ENCODE measurements at places on chromosomes 16 and 17.

DNA sequence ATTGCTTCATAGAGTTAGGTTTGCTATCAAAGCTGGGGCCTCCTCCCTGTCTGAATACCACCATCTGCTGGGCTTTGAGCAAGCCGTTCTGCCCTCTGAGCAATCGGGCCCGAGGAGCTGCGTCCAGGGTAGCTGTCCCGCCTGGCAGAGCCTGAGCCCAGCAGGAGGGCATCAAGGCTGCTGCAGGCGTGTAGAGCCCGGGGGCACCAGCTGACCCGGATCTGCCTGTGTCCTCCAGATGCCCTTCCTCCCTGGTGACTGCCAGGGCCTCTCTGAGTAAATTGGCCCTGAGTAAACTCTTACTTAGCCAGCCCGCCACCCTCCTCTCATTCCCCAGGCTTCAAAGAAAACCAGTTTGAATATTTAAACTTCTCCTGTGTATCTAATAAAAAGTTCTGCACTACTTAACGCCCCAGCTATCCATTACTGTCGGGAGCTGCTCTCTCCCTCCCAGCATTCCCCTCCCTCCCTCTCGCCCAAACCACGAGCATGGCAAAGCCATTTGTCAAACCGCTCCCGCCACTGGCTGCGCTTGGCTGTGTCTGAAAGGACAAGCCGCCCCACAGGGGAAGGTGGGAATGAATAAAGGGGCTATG lies 16.4 kb downstream of the CDK5RAP3 start:
- no peak for DNase-seq

DNA sequence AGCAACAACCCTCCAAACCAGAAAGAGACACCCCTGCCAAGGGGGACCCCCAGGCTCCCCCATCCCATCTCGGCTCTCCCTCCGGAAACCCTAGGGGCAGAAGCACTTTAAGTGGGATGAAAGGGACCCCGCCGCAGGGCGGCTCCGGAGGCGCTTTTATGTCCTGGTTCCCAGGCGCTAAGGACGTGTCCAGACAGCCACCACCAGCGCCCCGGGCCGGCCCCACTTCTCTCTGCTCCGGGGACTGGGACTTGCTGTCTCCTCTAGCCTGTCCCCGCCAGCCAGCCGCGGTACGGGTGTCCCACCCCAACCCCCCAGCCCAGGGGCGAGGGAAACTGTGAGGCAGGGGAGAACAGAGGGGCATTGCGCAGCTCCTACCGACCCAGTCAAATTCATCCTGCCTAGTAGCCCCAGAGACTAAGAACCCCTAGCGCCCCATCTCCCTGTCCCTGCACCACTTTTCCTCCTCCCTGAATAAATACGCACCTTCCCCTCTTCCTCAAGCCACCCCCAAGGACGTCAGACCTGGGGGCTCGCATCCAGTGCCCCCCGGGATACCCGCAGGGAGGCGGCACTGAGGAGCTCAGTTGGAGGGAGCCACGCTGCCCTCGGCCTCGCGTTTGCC lies 4.1 kb downstream of the SP6 start:
- no peak for DNase-seq

- no peak for DNase-seq
These were observed 1.9 kb downstream of the FOXL1 start for GRCh38 chr16:86580063-86580790.

GRCh38 chr17:76523084-76524037 lies 14.1 kb downstream of the CYGB start:
- DNase-seq = peak; percentile 26

- no peak for DNase-seq
These were observed 3.8 kb downstream of the LLGL1 start for GRCh38 chr17:18229254-18229653.
